NCI-H1105 (cell line): ENCODE measurements at places on chromosomes 16 and 17.

- DNase-seq: no peak
Measured at GRCh38 chr17:57984261-57984890, 3.7 kb downstream of the VEZF1 start.

DNA sequence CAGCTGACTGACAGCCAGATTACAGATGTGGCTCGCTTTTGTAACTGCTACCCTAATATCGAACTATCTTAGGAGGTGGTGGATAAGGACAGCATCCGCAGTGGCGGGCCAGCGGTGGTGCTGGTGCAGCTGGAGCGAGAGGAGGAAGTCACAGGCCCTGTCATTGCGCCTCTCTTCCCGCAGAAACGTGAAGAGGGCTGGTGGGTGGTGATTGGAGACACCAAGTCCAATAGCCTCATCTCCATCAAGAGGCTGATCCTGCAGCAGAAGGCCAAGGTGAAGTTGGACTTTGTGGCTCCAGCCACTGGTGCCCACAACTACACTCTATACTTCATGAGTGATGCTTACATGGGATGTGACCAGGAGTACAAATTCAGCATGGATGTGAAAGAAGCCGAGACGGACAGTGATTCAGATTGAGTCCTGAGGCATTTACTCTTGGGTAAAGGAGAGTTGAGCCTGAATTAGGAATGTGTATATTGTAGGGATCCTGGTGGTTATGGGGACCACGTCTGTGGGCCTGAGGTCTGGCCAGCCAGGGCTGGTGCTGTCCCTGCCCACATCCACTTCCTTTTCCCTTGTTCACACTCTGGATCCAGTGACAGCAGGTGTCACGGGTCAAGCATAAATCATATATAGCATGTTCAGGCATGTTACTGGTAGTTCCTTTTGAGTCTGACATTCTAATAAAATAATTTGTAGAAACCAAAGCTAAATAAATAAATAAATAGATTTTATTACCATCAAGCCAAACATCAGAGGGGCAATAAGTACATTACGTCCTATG lies 89.0 kb upstream of the SMURF2 start:
- no peak for DNase-seq

DNA sequence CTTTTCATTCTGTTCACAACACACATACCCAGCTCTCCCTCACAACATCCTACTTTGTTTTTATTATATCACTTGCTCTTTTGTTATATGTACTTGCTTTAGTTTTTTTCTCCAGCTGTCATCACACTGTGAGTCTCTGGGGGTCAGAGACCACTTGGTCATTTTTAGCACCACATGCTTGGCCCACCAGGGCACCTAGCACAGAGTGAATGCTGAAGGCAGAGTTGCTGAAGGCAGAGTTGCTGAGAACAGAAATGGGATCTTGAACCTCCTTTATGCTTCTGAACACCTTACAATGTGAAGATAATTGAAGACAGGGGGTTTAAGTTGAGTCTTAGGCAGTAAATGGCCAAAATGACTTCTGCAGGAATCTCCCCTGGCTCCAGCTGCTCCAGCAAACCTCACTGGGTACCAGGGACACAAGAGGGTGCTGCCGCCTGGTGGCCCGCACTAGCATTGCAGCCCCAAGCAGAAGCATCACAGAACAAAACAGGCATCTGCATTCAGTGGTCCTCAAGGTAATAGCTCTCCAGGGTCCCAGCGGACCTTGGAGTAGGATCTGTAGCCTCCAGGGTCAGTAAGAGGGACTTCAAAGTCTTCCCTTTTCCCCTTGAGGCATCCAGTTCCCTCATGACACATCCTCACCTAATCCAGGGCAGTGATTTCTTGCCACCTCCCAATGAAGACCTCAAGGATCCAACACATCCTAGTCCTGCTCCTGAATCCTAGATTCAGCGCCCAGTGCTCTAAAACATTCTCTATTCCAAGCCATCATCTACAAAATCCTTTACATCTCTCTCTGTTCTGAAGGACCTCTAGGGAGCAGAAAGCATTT lies 1972.6 kb downstream of the TP53TG3F start:
- DNase-seq: no peak

DNA sequence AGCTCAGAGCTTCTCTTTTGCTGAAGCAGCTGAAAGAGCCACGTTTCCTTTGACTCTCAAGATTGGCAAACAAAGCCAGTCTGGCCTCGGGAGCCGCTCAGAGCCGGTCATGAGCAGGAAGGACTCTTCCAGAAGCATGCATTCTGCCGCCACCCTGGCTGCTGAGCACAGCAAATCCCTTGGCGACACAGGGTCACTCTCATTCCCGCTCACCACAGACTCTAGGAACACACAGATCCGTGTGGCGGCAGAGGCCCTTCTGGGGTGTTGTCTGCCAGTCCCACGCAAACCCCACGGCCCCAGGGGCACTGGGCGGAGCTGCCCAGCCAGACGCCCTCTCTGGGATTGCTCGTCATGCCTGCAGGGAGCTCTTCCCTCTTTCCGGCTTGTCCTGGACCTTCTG lies 157.0 kb downstream of the C16orf95 start:
- no peak for DNase-seq

- DNase-seq: no peak
Measured at GRCh38 chr17:2697611-2698162, 13.9 kb downstream of the CLUH start.

DNA sequence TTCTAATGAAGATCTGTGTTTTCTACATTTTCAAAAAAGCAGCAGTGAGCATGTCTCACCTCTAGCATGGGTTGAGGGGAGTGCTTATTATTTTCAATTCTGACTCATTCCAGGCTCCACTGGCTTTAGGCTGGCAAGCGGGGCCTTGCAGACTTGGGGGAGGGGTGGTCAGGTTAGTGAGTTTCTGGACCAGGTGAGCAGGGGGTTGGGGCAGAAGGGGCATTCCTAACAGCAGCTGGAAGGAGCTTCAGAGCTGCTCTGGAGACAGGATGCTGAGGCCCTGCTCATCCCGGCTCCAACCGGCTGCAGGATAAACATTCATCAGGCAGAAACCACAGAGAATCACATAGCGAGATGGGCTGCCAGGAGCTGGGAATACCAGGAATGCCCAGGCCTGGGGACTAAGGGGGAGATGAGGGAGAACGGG lies 10.5 kb upstream of the KRT19 start:
- no peak for DNase-seq

DNA sequence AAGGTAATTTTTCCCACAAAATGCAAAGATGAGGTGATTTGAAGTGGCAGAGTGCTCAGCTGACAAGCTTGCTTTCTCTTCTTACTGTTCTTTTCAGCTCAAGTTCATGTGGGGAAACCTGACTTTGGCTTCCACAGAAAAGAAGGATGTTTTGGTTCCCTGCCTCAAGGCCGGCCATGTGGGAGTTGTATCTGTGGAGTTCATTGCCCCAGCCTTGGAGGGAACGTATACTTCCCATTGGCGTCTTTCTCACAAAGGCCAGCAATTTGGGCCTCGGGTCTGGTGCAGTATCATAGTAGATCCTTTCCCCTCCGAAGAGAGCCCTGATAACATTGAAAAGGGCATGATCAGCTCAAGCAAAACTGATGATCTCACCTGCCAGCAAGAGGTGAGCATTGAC lies 18.4 kb upstream of the TMEM106A start:
- DNase-seq: no peak
